ENCODE measurements at places on chromosomes 2 and 18.

DNA sequence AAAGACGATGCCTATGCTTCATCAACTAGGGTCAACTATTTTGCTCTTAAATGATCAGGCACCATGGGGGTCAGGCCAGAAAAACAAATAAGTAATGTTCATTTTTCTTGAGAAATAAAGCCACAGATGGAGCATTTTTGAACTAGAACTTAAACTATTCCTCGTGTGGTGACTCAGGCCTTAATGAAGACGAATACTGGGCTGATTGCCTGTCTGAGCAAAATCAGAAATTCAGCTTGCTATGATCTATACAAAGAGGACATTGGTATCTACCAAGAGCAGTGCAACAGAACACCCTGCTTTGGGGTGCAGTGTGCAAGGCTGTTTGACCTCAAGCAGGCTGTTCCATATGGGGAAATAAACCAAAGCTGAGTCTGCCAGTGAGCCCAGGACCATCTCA is 176.0 kb downstream of the NRP2 start:
- no peak for DNase-seq

GRCh38 chr2:24490181-24490689 is 819 bp upstream of the NCOA1 start:
- DNase-seq, result no peak

GRCh38 chr2:200199005-200199404 is 107.5 kb upstream of the SPATS2L start:
- peak; percentile 1 for DNase-seq

GRCh38 chr18:79766308-79766707 is 31.4 kb upstream of the KCNG2 start:
- no peak for DNase-seq

DNA sequence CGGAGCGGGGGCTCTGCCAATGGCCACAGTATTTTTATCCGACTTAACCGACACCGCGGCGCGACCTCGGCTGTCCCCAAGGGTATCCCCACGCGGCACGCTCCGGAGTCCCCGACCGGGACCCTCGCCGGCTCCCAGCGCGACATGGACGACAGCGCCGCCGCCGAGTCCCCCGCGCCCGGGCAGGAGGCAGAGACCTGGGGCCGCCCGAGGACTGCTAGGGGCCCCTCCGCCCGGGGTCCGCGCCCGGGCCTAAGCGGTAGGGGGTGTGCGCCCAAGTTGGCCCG is 468 bp downstream of the UXS1 start:
- DNase-seq, result no peak

DNA sequence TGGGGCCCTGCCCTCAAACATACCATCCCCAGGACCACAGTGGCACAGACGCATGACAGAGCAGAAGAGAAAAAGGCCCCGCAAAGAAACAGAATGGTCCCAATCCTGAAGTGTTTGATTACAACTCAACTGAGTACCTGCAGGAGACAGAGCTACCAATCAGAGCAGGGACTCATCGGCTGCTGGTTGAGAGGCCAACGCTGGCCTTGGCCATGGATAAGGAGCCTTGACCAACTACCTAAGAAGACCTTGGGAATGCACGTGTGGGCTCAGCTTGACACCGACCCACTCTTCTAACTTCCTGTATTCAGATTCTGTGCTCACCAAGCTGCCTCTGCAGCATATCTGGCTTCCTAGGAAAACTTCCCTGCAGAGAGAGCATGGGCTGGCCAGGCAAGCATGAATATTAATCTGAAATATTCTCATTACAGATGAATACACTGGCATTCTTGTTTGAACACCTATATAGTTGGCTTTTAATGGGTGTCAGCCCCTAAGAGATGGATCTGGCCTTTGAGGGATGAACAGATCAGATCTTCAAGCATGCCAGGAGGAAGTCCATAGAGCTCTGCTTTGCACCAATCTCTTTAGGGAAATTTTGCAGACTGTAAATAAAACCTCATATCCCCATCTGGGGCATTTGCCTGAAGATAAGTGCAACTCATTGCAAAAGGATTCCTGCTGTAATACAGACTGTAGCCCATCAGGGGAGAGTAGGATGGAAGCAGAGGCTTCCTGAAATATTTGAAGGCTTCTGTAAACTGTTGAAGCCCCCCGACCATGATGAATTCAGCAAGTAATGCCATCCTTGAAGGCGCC is 135.4 kb downstream of the BCL2 start:
- no peak for DNase-seq

GRCh38 chr2:127790694-127791529 is 20.1 kb downstream of the WDR33 start:
- no peak for DNase-seq

DNA sequence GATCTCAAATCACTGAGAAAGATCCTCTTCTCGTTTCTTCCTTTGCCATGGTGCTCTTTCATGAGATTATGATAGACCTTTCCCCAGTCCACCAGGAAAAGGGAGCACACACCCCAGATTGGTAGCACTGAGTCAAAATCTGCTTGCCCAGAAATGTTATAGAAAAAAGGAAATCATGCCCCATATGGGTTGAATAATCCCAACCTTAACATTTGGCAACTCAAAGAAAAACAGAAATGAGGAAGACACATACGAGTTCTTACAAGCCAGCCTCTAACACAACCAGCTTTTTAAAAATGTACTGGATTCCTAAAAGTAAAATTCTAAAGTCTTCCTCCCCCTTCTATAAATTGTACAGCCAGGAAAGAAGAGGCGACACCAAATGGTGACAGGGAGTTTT is 103.0 kb downstream of the ANKRD44 start:
- DNase-seq, result no peak

- no peak for DNase-seq
Observed at GRCh38 chr2:69214898-69215297, 172.1 kb downstream of the GFPT1 start.

- no peak for DNase-seq
Observed at GRCh38 chr2:156110890-156111289, 221.6 kb downstream of the NR4A2 start.

DNA sequence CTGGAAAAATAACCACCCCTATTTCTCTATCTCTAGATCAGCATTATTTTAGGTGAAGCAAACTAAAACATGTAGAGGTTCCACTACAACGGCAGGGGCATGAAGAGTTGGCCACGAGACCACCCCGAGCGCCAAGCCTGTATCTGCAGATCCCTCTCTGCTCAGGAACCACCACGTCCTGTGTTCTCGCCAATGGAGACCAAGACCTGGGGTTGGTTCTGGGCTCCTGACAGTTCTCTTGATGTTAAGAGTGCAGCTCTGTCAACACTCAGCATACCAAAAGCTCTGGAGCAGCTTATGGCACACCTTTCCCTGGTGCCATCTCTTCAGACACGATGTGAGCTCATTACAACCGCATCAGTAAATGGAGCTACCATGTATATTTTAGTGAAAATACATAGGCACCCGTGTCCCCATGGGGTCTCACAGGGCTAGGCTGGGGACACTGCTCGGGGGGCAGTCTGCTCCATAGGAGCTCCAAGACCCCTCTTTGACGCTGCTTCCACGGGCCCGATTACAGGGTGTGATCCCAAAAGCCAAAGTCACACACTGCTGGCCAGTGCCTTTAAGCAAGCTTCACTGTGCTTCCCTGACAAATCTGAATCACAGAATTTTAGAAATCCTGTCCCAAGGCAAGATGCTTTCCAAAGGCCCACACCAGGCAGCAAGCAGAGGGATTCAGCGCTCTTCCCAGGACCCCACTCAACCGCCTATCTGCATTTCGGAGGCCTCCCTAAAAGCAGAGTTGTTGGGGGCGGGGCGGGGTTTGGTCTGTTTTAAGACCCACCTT is 72.2 kb downstream of the EMILIN2 start:
- DNase-seq, result no peak

DNA sequence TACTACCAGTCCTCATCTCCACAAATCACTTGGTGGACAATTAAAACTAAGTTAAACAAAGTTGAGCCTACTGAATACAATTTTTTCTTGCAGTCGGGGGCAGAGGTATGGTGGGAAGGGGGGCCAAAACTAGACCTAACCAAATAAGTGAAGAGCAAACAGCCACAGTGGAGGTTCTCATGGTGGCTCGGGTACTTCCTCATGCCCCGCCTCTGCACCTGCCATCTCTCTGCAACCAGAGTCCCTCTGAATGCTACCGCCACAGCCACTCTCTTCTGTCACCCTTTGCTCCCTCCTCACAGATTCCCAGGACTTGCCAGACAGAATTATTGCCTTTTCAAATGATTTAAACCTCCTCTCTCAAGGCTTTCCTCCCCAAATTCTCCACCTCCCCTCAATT is 204.2 kb downstream of the TMEM247 start:
- no peak for DNase-seq

- no peak for DNase-seq
Observed at GRCh38 chr2:215697003-215697402, 261.1 kb upstream of the FN1 start.

DNA sequence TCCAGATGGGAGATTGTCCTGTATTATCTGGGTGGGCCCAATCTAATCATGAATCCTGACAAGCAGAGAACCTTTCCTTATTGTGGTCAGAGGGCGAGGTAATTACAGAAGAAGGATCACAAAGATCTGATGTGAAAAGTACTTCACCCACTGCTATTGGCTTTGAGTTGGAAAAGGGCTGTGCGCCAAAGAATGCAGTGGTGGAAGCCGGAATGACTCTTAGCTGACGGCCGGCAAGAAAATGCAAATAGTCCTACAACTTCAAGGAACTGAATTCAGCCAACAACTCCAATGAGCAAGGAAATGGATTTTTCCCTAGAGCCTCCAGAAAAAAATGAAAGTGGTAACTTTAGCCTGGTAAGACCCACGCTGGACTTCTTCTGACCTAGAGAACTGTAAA is 67.3 kb downstream of the CTNNA2 start:
- no peak for DNase-seq

GRCh38 chr2:63692002-63692606 is 103.3 kb downstream of the MDH1 start:
- DNase-seq, result peak; percentile 58

All from CD4-positive, alpha-beta T cell treated with Interleukin-2 at 100 ng/mL for 4 hours (primary cell).